ENCODE measurements at places on chromosomes 2 and 18.

GRCh38 chr2:113113807-113114206, 13.6 kb upstream of the IL1RN start:
- H3K27me3 ChIP-seq = no peaks in the 10 kb centered on the region
- H3K27ac ChIP-seq = no peak overlapping the region
- H3K4me1 ChIP-seq = no peaks in the 10 kb centered on the region
- H3K36me3 ChIP-seq = no peaks in the 10 kb centered on the region
- H3K4me3 ChIP-seq = no peak overlapping the region

- no peaks in the 10 kb centered on the region for H3K36me3 ChIP-seq
- H3K4me1 ChIP-seq = no peaks in the 10 kb centered on the region
- no peak overlapping the region for H3K27ac ChIP-seq
- no peak for DNase-seq
- H3K27me3 ChIP-seq = no peaks in the 10 kb centered on the region
Measured at GRCh38 chr2:212914392-212914791, 237.0 kb downstream of the IKZF2 start.

DNA sequence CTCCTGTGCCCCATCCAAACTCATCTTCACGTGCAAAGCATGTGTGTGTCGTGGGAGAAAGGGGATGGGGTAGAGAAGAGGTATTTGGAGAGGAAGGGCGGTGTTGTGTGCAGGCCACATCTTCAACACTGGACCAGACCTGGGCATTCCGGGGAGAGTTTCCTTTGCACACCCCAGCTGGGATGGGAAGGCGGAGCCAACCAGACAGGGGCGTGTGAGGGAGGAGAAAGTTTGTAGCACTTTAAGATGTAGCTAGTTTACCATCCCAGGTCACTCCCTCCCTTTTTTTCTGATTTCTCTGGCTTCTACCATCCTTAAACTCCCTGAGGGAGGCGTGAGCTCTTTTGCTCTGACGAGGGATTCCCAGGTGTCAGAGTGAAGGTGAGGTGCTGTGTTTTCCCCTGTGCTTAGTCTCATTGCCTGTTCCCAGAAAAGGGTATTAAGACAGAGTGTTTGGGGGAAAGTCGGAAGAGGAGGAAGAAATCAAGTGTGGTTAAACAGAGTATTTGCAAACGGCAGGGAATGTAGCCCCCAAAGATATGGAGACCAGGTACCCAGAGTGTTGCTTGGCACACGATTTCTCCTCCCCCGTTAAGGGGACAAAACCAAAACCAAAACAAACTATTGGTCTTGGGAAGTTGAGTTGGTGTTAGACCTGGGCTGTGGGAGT, 1.6 kb downstream of the SETBP1 start:
- peak overlapping the region; percentile 15 for H3K27ac ChIP-seq
- no peaks in the 10 kb centered on the region for H3K4me1 ChIP-seq
- no peaks in the 10 kb centered on the region for H3K27me3 ChIP-seq
- H3K36me3 ChIP-seq = no peaks in the 10 kb centered on the region
- DNase-seq = peak; percentile 59

DNA sequence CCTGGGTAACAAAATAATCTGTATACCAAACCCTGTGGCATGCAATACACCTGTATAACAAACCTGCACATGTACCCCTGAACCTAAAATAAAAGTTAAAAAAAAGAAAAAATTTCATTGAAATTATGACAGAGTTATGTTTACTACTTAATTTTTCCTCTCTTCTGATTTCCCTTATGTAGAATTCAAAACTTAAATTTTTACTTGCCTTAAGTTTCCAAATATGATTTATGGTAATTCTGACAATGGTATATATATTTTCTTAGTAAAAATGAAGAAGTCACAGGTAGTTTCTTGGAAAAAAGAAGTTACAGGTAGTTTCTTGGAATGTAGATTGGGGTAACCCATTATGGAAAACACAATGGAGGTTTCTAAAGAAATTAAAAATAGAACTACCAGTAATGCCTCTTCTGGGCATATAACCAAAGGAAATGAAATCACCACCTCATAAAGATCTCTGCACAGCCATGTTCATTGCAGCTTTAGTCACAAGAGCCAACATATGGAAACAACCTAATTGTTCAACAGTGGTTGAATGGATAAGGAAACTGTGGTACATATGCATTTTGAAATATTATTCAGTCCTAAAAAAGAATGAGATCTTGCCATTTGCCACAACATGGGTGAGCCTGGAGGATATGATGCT, 164.9 kb downstream of the BABAM2 start:
- no peak overlapping the region for H3K4me3 ChIP-seq
- no peaks in the 10 kb centered on the region for H3K4me1 ChIP-seq
- H3K36me3 ChIP-seq = no peaks in the 10 kb centered on the region
- no peak for DNase-seq
- H3K27me3 ChIP-seq = no peaks in the 10 kb centered on the region

DNA sequence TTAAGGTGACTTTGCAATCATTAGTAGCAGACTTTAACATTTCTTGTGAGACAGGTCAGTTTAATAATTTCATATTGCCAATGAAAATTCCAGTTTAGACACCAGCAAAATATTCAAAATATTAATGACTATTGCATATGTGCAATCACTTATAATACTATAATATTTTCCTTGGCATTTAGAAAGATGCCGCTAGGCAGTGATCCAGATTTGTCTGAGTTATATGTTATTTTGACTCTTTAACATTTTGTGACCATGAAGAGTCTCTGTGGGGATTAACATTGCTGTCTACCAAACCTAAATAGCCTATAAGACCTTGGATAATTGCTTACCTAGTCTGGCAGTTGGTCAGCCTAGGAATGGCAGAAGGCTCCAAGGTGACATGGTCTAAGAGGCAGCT, 389.6 kb downstream of the THSD7B start:
- H3K27ac ChIP-seq = no peak overlapping the region
- no peak for DNase-seq
- H3K36me3 ChIP-seq = no peaks in the 10 kb centered on the region
- H3K4me3 ChIP-seq = no peak overlapping the region
- H3K27me3 ChIP-seq = no peaks in the 10 kb centered on the region

DNA sequence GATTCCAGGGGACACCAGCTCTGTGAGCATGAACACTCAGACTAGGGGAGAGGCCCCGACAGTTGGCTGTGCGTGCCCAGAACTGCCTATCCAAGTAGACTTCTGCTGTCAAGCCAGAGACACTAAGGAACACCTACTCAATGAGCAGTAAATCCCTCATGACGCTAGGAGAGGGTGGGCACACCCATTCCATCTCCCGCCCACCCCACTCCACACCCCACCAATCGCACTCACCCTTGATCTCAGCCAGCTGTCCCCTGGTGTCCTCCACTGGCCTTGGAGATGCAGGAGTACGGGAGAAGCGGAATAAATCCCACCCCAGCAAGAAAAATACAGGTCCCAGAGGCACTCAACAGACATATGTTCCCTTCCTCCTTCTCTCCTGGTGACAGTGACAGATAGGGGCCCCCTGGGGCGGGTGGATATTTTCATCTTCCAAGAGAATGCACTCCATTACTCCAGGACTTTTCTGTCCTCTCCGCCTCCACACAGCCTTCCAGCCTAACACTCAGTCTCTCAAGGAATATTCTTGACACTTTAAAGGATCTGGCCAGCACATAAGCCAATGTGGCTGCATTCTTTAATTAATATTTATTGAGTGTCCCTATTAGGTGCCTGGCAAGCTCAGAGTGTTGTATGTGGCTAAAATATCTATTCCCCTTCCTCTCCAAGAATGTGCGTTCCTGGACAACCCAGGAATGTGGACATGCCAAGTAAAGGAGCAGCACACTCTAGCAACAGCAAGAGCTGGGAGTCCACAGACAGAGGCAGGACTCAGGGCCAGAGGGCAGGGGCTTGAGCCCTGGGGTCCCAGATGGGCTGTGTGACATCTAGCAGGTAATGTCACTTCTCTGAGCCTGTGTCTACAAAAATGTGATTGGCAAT, 13.1 kb upstream of the SMAD7 start:
- H3K4me1 ChIP-seq = no peaks in the 10 kb centered on the region
- no peaks in the 10 kb centered on the region for H3K27me3 ChIP-seq
- H3K4me3 ChIP-seq = no peak overlapping the region
- H3K36me3 ChIP-seq = no peaks in the 10 kb centered on the region

GRCh38 chr2:218852911-218853667, 6.5 kb upstream of the WNT6 start:
- no peaks in the 10 kb centered on the region for H3K27me3 ChIP-seq
- no peak overlapping the region for H3K4me3 ChIP-seq
- H3K27ac ChIP-seq = no peak overlapping the region
- DNase-seq = peak; percentile 83
- no peaks in the 10 kb centered on the region for H3K4me1 ChIP-seq
- H3K36me3 ChIP-seq = no peaks in the 10 kb centered on the region

GRCh38 chr2:6784291-6784690, 81.4 kb downstream of the CMPK2 start:
- DNase-seq = no peak
- H3K4me1 ChIP-seq = no peaks in the 10 kb centered on the region
- H3K27ac ChIP-seq = no peak overlapping the region
- no peaks in the 10 kb centered on the region for H3K36me3 ChIP-seq
- H3K27me3 ChIP-seq = no peaks in the 10 kb centered on the region

GRCh38 chr2:74602586-74603281, 45.4 kb downstream of the M1AP start:
- H3K4me1 ChIP-seq = no peaks in the 10 kb centered on the region
- no peaks in the 10 kb centered on the region for H3K36me3 ChIP-seq
- no peaks in the 10 kb centered on the region for H3K27me3 ChIP-seq
- H3K27ac ChIP-seq = no peak overlapping the region
- no peak overlapping the region for H3K4me3 ChIP-seq
- DNase-seq = no peak

DNA sequence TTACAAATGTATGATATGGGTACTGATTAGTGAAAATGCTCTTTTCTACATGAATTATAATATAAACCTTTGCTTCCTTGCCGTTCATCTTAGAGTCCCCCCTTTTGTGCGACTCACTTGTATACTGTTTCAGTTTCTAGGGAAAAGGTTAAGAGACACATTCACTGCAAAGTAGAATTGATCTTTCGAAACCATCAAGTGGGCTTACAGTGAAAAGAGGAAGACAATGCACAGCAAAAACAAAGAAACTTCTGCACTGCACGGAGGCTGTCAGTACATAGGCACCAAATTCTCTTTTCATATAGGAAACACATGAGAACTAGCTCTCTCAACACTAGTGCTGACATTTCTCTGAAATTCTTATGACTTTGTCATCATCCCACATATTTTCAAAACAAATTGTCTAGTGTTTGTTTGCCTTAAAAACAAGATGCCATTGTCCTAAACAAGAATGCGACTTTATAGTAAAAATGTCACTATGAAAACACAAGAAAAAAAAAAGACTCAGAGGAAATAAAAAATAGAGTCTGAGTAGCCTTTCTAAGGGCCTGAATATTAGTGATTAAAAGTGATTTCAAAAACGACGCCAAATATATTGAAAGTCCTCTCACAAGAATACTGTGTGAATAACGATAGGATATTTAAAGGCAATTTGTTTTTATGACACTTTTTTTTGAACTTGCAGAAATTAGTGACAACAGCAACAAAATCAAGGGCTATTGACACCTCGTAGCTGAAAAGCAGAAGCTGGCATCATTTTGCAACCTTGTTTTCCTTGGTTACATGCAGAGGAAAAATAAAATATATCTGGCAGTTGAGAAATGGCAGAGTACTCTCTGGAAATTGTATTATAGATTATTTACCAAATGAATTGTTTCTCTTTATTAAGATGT, 827.0 kb downstream of the BCL11A start:
- no peak for DNase-seq
- no peaks in the 10 kb centered on the region for H3K4me1 ChIP-seq
- H3K27ac ChIP-seq = no peak overlapping the region
- no peaks in the 10 kb centered on the region for H3K27me3 ChIP-seq
- H3K36me3 ChIP-seq = no peaks in the 10 kb centered on the region
- H3K4me3 ChIP-seq = no peak overlapping the region

GRCh38 chr2:105909215-105909614, 164.5 kb downstream of the NCK2 start:
- H3K4me3 ChIP-seq = no peak overlapping the region
- no peaks in the 10 kb centered on the region for H3K27me3 ChIP-seq
- H3K4me1 ChIP-seq = peaks cover 8% of the 10 kb centered on the region
- H3K36me3 ChIP-seq = no peaks in the 10 kb centered on the region

GRCh38 chr2:63660060-63660459, 71.3 kb downstream of the MDH1 start:
- H3K27ac ChIP-seq = no peak overlapping the region
- H3K4me1 ChIP-seq = no peaks in the 10 kb centered on the region
- H3K4me3 ChIP-seq = no peak overlapping the region
- no peaks in the 10 kb centered on the region for H3K36me3 ChIP-seq
- no peak for DNase-seq
- H3K27me3 ChIP-seq = no peaks in the 10 kb centered on the region

GRCh38 chr2:25521665-25522387, 151.6 kb downstream of the DTNB start:
- H3K4me3 ChIP-seq = peak overlapping the region; percentile 69
- DNase-seq = no peak
- no peaks in the 10 kb centered on the region for H3K36me3 ChIP-seq
- H3K27me3 ChIP-seq = no peaks in the 10 kb centered on the region

DNA sequence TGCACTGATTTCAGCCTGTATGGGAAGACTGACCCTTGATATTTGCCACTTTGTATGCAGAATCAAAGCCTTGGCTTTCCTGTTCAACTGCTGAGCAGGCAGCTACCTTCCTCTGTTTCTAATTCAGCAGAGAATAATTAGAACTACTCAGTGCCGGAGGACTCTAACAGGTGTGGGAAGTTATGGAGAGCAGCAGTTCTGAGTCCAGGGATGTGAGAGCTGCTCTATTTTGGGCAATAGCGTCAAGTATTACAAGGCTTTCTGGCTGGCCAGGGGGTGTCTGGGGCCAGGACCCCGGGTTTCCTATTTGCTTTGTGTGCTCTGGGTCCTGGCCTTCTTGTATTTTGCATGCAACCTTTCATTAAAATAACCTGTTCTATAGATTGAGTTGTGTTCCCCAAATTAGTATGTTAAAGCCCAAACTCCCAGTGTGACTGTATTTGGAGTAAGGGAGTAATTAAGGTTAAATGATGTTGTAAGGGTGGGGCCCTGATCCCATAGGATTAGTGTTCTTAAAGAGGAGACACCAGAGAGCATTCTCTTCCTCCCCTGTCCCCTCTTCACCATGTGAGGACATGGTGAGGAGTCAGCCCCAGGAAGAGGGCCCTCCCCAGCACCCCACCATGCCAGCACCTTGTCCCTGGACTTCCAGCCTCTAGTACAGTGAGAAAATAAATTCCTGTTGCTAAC, 5.6 kb upstream of the NTSR2 start:
- no peaks in the 10 kb centered on the region for H3K36me3 ChIP-seq
- H3K4me1 ChIP-seq = no peaks in the 10 kb centered on the region
- H3K4me3 ChIP-seq = no peak overlapping the region
- no peaks in the 10 kb centered on the region for H3K27me3 ChIP-seq
- DNase-seq = no peak

Data from aorta (tissue), 5 donors.